ENCODE measurements at places on chromosomes 5 and 9.

DNA sequence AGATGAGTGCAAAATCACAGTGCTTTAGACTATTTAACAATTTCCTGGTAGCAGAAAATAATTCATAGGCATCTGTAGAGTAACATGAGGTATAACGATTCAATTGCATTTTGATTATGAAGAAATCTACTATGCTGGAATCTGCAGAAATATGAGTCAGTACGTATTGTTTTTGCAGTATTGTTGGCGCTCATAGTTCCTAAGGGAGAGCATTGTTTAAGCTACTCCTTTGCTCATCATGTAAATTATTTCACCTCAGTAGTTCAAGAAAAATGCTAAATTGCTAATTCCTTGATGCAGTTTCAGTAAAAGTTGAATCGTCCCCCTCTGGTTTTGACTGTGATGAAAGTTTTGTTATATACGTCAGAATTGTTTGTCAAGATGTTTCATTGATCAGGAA is 458.4 kb downstream of the HINT1 start:
- H3K27ac ChIP-seq, result no peak overlapping the region
- no peaks in the 10 kb centered on the region for H3K27me3 ChIP-seq
- DNase-seq, result no peak
- no peaks in the 10 kb centered on the region for H3K36me3 ChIP-seq
- no peaks in the 10 kb centered on the region for H3K4me1 ChIP-seq

DNA sequence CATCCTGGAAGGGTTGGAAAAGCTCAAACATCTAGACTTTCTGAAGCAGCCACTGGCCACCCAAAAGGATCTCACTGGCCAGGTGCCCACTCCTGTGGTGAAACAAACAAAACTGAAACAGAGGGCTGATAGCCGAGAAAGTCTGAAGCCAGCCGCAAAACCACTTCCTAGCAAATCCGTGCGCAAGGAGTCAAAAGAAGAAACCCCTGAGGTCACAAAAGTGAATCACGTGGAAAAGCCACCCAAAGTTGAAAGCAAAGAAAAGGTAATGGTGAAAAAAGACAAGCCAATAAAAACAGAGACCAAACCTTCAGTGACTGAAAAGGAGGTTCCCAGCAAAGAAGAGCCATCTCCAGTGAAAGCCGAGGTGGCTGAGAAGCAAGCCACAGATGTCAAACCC is 87.6 kb downstream of the MAP1B start:
- H3K27me3 ChIP-seq, result no peaks in the 10 kb centered on the region
- no peak overlapping the region for H3K4me3 ChIP-seq
- peaks cover 14% of the 10 kb centered on the region for H3K4me1 ChIP-seq
- H3K36me3 ChIP-seq, result peaks cover 66% of the 10 kb centered on the region
- DNase-seq, result no peak

- peaks cover 57% of the 10 kb centered on the region for H3K36me3 ChIP-seq
- no peak overlapping the region for H3K4me3 ChIP-seq
Measured at GRCh38 chr5:176407456-176408251, 8.7 kb downstream of the CLTB start.

DNA sequence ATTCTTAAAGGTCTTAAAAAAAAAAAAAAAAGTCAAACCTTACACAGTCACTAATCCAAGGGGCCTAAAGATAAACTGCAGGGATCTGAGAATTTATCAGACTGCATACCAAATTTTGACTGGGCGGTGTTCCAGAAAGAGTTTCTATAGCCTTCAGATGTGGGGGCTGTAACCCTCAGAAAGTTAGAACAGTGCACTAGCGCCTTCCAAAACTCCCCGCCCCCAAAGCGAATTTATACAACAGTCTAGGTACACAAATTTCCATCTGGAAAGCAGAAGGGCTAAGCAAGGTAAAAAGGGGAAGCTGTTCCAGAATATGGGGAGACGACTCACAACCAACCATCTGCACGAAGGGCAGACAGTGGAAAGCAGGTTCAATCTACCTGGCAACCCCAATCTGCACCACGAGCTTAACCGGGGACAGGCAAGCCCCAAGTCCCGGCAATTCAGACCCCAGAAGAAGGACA is 813 bp downstream of the ERMP1 start:
- H3K36me3 ChIP-seq, result peaks cover 7% of the 10 kb centered on the region
- H3K4me3 ChIP-seq, result peak overlapping the region; percentile 90
- no peaks in the 10 kb centered on the region for H3K27me3 ChIP-seq
- DNase-seq, result no peak
- peak overlapping the region; percentile 80 for H3K27ac ChIP-seq
- peaks cover 38% of the 10 kb centered on the region for H3K4me1 ChIP-seq

DNA sequence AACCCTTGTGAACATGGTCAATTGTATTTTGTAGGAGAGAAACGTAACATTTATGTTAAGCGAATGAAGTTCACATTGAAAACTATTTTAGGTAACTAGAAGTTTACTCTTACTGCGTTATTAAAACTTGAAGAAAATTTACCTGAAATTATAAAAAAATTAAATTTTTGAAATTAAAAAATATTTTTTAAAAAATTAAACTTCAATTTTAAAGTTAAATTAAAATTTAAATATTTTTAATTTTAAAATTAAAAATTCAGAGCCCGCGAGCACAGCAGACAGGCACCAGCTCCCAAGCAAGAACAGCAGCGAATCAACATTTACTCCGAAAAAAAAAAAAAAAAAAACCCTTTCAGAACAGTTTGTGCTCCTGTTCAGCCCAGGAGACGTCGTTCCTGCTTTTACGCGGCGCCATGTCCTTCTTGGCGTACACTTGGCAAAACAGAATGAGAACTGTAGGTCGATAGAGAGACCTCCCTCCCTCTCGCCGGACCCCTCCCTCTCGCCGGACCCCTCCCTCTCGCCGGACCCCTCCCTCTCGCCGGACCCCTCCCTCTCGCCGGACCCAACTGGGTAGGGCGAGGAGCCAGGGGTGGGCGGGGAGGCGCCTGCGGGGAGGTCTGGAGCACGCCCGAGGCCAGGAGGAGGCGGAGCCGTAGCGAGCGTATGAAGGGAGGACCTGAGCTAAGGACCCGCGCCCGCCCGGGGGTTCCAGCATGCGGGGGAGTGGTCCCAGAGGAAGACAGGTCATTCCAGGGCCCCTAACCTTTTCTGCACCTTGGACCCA is 235.8 kb downstream of the ROR2 start:
- DNase-seq, result peak; percentile 45
- H3K27ac ChIP-seq, result no peak overlapping the region
- H3K27me3 ChIP-seq, result peaks cover 9% of the 10 kb centered on the region
- H3K4me1 ChIP-seq, result no peaks in the 10 kb centered on the region
- H3K4me3 ChIP-seq, result peak overlapping the region; percentile 50

DNA sequence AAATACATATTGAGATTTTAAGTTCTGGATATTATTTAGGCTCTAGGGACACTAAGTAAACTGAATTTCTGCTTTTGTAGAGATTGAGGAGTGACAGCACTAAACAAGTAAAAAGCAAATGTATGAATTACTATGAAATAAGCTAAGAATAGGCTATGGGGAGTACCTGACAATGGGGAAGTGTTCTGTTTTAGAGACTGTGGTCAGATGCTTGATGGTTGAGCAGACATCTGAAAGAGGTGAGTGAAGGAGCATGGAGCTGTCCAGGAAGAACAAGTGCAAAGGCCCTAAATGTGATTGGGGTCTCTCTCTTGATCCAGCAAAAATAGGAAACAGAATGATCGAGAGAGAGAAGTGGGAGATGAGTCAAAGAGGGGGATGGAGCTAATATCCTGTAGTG is 111.7 kb downstream of the JAKMIP2 start:
- peaks cover under 1% of the 10 kb centered on the region for H3K27me3 ChIP-seq
- H3K4me3 ChIP-seq, result no peak overlapping the region
- peaks cover 9% of the 10 kb centered on the region for H3K4me1 ChIP-seq
- H3K36me3 ChIP-seq, result no peaks in the 10 kb centered on the region

- peaks cover 32% of the 10 kb centered on the region for H3K4me1 ChIP-seq
- no peak overlapping the region for H3K4me3 ChIP-seq
- peaks cover 11% of the 10 kb centered on the region for H3K36me3 ChIP-seq
- H3K27ac ChIP-seq, result no peak overlapping the region
- no peaks in the 10 kb centered on the region for H3K27me3 ChIP-seq
Measured at GRCh38 chr5:171897231-171897630, 109.2 kb downstream of the FBXW11 start.

- H3K4me3 ChIP-seq, result no peak overlapping the region
- H3K36me3 ChIP-seq, result peaks cover 19% of the 10 kb centered on the region
- H3K27me3 ChIP-seq, result no peaks in the 10 kb centered on the region
- no peaks in the 10 kb centered on the region for H3K4me1 ChIP-seq
- no peak for DNase-seq
Measured at GRCh38 chr9:135857371-135857786, 50.0 kb downstream of the CAMSAP1 start.

- DNase-seq, result no peak
- H3K27me3 ChIP-seq, result peaks cover 85% of the 10 kb centered on the region
- no peak overlapping the region for H3K4me3 ChIP-seq
- H3K27ac ChIP-seq, result no peak overlapping the region
Measured at GRCh38 chr9:36772449-36773403, 200.0 kb downstream of the MELK start.

DNA sequence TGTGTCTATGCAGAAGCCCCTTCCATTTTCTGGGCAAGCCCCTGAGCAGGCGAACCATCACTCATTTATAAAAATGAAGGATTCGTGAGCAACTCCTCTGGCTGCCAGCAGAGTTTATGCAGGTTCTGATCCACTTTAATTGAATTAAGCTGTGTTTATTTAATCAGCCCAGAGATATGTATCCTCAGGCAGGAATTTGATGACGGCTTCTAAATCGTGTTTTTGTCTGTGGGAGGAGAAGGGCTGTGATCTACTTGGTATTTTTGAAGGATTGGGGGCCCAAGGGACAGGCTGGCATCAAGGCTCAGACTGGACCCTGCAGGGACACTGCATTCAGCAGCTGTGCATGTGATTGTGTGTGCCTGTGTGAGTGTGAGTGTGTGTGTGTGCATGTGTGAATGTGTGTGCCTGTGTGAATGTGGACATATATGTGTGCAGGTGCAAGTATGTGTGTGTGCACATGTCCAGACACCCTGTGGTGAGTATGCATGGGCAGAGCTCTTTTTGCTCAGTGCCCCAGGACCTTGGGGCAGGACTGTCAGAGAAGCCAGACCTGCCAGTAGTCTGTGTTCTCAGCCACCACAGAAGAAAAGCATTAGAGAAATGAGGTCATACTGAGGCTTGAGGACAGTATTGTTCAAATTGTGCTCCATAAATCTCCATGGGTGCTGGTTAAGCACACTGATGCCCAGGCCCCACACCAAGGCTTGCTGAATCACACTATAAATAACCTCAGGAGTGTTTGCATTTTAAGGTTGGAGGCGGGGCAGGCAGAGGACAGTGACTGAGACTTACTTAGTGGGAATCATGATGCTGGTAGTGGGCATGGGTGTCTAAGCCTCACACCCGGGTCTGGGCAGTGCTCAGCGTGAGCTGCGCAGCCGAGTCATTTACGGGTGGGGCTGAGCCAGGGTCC is 164.0 kb downstream of the CARTPT start:
- DNase-seq, result peak; percentile 32
- H3K27ac ChIP-seq, result peak overlapping the region; percentile 53
- peaks cover 23% of the 10 kb centered on the region for H3K4me1 ChIP-seq
- H3K4me3 ChIP-seq, result no peak overlapping the region

- no peak overlapping the region for H3K27ac ChIP-seq
- H3K27me3 ChIP-seq, result no peaks in the 10 kb centered on the region
- H3K36me3 ChIP-seq, result no peaks in the 10 kb centered on the region
- H3K4me3 ChIP-seq, result no peak overlapping the region
Measured at GRCh38 chr5:65013166-65013565, 244.4 kb downstream of the CWC27 start.

DNA sequence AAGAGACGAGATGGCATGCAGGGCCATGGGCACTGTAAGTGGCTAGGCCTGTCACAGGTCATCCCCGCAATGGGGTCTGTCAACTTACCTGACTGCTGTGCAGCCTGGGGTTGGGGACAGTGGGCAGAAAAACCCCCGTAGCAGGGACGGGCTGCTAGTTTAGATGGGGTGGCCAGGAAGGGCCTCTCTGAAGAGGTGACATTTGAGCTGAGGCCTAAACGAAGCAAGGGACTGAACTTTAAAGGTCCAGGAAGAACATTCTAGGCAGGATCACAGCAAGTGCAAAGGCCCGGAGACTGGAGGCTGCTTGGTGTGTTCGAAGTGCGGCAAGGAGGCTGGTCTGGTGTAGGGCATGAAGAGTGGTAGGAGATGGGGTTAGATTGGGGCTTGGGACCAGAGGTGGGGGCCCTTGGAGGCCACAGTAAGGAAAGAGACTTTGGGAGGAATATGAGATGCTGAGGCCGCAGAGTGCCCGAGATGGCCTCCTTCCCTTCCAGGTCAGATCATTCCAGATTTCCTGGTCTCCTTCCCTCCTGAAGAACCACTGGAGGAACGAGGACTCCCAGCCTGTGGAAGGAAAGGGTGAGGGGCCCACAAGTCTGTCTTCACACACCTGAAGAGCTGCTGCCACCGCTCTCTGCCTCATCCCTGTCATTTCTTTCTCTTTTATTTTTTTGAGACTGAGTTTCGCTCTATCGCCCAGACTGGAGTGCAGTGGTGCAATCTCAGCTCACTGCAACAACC is 37.9 kb upstream of the SH3PXD2B start:
- no peak overlapping the region for H3K27ac ChIP-seq
- H3K27me3 ChIP-seq, result no peaks in the 10 kb centered on the region
- no peaks in the 10 kb centered on the region for H3K36me3 ChIP-seq
- peaks cover 52% of the 10 kb centered on the region for H3K4me1 ChIP-seq

DNA sequence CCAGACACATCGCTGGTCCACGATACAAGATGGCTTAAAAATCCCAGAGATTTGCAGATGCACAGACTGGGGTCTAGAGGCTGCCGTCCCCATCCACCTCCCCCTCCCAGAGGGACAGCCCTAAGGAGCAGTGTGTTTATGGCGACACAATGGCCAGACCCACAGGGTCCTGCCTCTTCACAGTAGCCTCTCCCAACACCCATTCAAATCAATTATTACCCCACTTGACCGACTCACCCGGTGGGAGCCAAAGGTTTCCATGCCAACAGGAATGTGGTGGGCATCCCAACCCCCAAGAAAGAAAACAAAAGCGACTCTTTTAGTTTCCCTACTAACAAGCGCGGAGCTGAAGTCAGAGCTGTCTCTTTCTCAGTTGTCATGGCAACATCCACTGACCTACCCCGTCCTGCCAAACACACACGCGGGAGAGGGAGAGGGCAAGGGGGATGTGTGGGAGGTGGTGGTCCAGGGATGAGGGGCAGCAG is 209.0 kb downstream of the TTLL11 start:
- H3K27me3 ChIP-seq, result no peaks in the 10 kb centered on the region
- H3K27ac ChIP-seq, result no peak overlapping the region
- no peak overlapping the region for H3K4me3 ChIP-seq
- DNase-seq, result no peak
- H3K4me1 ChIP-seq, result peaks cover 5% of the 10 kb centered on the region
- H3K36me3 ChIP-seq, result no peaks in the 10 kb centered on the region

DNA sequence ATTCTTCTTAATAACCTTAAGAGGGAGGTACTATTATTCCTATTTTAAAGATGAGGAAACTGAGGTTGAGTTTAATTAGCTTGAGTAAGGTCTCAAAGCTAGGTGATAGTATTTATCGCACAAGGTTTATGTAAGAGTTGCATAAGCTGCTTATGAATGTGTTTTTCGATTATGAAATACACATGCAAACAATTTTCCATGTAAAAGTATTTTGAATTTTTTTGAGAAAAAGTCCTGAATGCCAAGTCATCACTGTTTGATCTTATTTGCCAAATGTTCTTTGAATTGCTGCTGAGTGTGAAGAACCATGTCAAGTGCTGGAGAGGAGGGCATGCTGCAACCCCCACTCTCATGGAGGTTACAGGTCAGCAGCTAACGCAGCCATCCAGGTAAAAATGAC is 174.4 kb downstream of the CARTPT start:
- H3K4me1 ChIP-seq, result peaks cover 13% of the 10 kb centered on the region
- H3K36me3 ChIP-seq, result no peaks in the 10 kb centered on the region
- DNase-seq, result no peak
- H3K27me3 ChIP-seq, result no peaks in the 10 kb centered on the region
- peak overlapping the region; percentile 87 for H3K27ac ChIP-seq
- no peak overlapping the region for H3K4me3 ChIP-seq

- DNase-seq, result no peak
- H3K36me3 ChIP-seq, result no peaks in the 10 kb centered on the region
- H3K4me1 ChIP-seq, result no peaks in the 10 kb centered on the region
- no peaks in the 10 kb centered on the region for H3K27me3 ChIP-seq
- no peak overlapping the region for H3K27ac ChIP-seq
Measured at GRCh38 chr5:170407062-170407461, 17.9 kb upstream of the KCNMB1 start.
